Panc1 (cell line): ENCODE measurements at places on chromosomes 7 and 10.

DNA sequence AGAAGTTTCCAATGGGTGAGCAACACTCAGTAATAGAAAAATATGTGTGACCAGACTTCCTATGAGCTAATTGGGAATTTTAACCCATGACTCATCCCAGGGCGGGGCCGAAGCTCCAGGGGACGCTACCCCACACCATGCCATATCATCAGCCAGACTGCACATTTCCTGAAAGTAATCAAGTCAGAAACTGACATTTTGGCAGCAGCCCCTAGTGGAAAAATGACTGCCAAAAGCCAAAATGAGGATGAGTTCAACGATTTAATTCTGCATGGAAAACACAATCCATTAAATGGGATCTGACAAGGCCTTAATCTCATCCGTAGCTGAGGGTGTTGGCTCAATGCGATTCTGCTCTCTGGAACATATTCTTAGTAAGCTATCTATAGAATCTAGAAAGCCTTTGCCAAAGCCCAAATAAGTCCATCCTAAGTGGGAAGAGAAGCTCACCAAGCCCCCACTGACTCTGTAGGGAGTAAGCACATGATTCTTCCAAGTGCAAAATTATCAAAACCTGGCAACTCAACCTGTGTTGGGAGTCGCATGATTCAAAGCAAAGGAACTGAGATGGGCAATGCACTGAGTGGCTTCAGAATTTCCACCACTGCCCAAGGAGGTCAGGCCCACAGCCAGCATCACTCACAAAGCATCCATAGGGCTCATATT lies 93.1 kb upstream of the PDE1C start:
- H3K36me3 ChIP-seq = no peaks in the 10 kb centered on the region
- no peak overlapping the region for H3K27ac ChIP-seq
- no peak for DNase-seq
- H3K4me1 ChIP-seq = no peaks in the 10 kb centered on the region
- no peaks in the 10 kb centered on the region for H3K27me3 ChIP-seq
- H3K4me3 ChIP-seq = no peak overlapping the region

DNA sequence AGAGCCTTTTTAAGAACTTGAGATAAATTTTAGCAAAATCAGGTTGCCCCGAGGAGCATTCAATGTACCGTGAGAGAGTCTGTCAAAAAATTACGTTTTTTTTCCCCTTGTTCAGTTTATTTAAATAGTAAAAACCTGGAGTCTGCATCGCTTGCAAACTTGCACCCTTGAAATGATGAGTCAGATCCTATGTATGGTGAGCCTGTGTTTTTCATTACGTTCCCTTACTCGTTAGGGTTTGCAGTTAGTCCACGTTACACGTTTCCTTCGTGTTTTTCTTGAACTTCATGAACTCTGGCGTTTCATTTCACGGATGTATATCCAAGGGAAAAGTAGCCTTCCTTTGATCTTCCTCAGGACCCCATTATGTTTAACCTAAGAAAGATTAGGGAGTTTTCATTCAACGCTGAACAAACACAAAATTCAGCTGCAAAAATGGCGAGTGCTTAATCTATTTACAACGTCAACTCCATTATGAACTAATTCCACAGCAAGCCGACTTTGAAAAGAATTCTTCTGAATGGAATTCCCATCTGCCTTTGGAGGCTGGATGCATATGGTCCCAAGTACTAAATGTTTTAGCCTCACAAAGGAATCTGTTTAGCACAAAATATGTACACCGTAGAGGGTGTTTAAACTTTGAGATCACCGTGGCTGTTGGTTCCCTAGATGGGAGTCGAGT lies 182.4 kb downstream of the MYOF start:
- H3K36me3 ChIP-seq = no peaks in the 10 kb centered on the region
- H3K27me3 ChIP-seq = no peaks in the 10 kb centered on the region
- H3K27ac ChIP-seq = no peak overlapping the region
- no peaks in the 10 kb centered on the region for H3K4me1 ChIP-seq
- H3K4me3 ChIP-seq = no peak overlapping the region
- DNase-seq = no peak

DNA sequence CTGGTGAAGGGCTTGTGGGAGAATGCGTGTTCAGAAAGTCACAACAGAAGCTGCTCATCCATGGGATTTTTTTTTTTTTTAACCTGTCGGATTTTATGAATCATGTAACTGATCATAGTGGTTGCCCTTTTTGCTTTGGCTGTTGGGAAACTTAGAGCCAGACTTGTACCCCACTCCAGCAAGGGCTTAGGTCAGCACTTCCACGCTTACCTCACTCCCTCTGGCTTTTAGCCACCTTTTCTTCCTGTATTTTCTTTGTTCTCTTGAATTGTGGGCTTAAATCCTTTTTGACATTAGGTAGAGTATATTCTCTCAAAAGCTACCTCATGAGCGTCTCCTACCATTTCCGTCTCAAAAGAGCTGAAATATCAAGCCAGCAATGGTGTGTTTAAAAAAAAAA lies 113.6 kb upstream of the BTBD16 start:
- no peak for DNase-seq
- no peaks in the 10 kb centered on the region for H3K36me3 ChIP-seq
- H3K27ac ChIP-seq = no peak overlapping the region

DNA sequence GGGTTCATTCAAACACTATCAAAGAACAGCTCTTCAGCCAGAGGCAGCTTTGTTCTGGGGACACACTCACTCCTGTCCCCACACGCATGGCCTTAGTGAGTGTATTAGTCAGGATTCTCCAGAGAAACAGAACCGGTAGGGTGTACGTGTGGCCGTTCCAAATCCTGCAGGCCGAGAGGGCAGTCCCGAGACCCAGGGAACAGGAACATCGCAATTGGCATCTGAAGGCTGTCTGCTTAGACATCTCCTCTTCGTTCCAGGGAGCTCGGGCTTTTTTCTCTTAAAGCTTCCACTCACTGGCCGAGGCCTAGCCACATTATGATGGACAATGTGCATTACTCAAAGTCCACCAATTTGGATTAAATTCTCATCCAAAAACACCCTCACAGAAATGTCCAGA lies 523.3 kb downstream of the GLRX3 start:
- DNase-seq = no peak
- no peak overlapping the region for H3K27ac ChIP-seq
- no peaks in the 10 kb centered on the region for H3K36me3 ChIP-seq
- H3K27me3 ChIP-seq = no peaks in the 10 kb centered on the region
- H3K4me3 ChIP-seq = no peak overlapping the region

- DNase-seq = no peak
- H3K36me3 ChIP-seq = no peaks in the 10 kb centered on the region
- H3K27me3 ChIP-seq = peaks cover 6% of the 10 kb centered on the region; the same call in 1 of the 2 replicates
Measured at GRCh38 chr10:91137011-91137643, 83.3 kb upstream of the PCGF5 start.

GRCh38 chr10:35165136-35165535 lies 38.5 kb downstream of the CREM start:
- H3K27ac ChIP-seq = no peak overlapping the region
- no peaks in the 10 kb centered on the region for H3K4me1 ChIP-seq
- H3K27me3 ChIP-seq = no peaks in the 10 kb centered on the region
- no peaks in the 10 kb centered on the region for H3K36me3 ChIP-seq

DNA sequence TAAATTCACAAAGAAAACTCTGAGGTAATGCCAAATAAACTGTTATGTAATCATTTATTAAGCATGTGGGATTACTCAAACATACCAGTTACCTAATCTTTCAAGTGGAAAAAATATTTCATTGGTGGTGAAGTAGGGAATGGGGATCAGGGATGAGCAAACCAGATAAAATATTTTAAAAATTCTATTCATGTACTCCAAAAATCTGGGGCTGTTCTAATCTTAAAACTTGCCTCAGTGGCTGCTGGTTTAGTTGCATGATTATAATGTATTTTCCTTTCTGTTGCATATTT lies 19.5 kb downstream of the LMOD2 start:
- H3K4me3 ChIP-seq = no peak overlapping the region
- no peaks in the 10 kb centered on the region; the same call in 1 of the 2 replicates for H3K36me3 ChIP-seq
- no peak overlapping the region for H3K27ac ChIP-seq
- no peaks in the 10 kb centered on the region for H3K4me1 ChIP-seq
- DNase-seq = no peak
- no peaks in the 10 kb centered on the region for H3K27me3 ChIP-seq

GRCh38 chr7:18844735-18845134 lies 272.7 kb downstream of the TWIST1 start:
- H3K27ac ChIP-seq = no peak overlapping the region
- no peak overlapping the region for H3K4me3 ChIP-seq
- H3K27me3 ChIP-seq = no peaks in the 10 kb centered on the region

- no peaks in the 10 kb centered on the region for H3K36me3 ChIP-seq
- H3K4me1 ChIP-seq = peaks cover 33% of the 10 kb centered on the region
Measured at GRCh38 chr10:95305606-95306317, 15.0 kb upstream of the PDLIM1 start.

GRCh38 chr10:52637592-52637991 lies 135.0 kb downstream of the MBL2 start:
- no peaks in the 10 kb centered on the region for H3K27me3 ChIP-seq
- no peak overlapping the region for H3K4me3 ChIP-seq
- no peaks in the 10 kb centered on the region for H3K4me1 ChIP-seq
- no peak for DNase-seq

- no peaks in the 10 kb centered on the region for H3K36me3 ChIP-seq
- no peak overlapping the region for H3K27ac ChIP-seq
- no peaks in the 10 kb centered on the region for H3K4me1 ChIP-seq
- H3K27me3 ChIP-seq = peaks cover 40% of the 10 kb centered on the region
Measured at GRCh38 chr10:79910344-79910743, 38.6 kb downstream of the SFTPD start.

DNA sequence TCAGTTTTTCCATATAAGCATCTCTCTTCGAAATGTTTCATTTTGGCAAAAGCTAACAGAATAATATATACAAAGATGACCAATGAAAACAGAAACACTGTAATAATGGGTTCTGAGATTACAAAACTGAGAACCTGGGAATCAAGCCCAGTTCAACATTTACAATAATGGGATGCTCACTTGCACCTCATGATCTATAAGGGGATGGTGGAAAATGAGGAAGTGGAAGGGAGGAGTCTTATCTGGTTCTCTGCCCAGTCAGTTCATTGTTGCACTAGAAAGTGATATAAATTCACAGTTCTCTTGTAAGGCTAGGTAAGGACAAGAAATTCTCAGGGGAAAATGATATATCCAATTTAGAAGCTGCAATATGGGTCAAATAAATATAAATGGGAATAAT lies 31.7 kb upstream of the RHOBTB1 start:
- H3K36me3 ChIP-seq = no peaks in the 10 kb centered on the region
- no peak overlapping the region for H3K27ac ChIP-seq
- no peaks in the 10 kb centered on the region for H3K4me1 ChIP-seq

DNA sequence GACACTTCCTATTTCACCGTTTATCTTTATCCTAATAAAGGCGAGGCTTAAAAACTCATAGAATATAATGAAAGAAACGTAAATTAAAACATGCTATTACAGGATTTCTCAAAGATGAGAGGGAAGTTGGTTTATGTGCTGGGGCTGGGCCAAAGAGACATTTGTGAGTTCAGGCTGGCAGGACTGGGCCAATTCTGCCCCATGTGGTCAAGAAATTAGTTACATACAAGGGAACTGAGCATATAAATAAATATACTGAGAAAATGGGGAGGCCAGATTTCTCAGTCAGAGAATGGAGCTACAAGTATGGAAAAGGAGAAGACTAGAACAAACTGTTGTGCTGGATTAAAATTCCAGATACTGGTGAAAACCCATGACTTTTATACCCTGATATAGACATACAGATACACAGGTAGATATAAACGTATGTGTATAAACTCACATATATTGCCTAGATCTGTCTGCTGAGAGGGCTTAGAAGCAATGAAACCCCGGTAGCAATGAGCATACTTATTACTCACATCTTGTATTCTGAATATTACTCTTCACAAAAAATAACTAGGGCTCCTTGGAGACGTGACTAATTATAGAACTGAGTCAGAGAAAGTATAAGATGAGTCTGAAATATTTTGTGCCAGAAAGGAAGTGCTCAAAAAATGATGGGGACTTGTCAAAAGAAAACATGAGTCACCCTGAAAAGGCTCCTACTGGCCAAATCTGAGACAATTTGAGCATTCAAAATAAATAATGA lies 155.7 kb upstream of the FGFR2 start:
- H3K4me1 ChIP-seq = no peaks in the 10 kb centered on the region
- no peak overlapping the region for H3K27ac ChIP-seq
- peak; percentile 53 for DNase-seq
- no peak overlapping the region for H3K4me3 ChIP-seq
- H3K36me3 ChIP-seq = no peaks in the 10 kb centered on the region
- no peaks in the 10 kb centered on the region for H3K27me3 ChIP-seq

DNA sequence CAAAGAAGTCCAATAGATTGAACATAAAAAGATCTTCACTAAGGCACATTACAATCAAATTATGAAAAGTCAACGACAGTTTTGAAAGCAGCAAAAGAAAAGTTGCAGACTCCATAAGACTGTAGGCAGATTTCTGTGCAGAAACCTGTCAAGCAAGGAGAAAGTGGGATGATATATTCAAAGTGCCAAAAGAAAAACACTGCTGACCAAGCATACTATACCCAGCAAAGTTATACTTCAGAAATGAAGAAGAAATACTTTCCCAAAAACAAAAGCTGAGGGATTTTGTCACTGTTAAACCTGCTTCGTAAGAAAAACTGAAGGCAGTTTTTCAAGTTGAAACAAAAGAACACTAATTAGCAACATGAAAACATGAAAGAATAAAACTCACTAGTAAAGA lies 145.5 kb downstream of the ZEB1 start:
- no peaks in the 10 kb centered on the region for H3K4me1 ChIP-seq
- H3K27me3 ChIP-seq = no peaks in the 10 kb centered on the region
- no peaks in the 10 kb centered on the region for H3K36me3 ChIP-seq
- no peak overlapping the region for H3K27ac ChIP-seq

GRCh38 chr7:132771301-132771730 lies 195.0 kb upstream of the PLXNA4 start:
- H3K27me3 ChIP-seq = no peaks in the 10 kb centered on the region
- no peak for DNase-seq
- no peaks in the 10 kb centered on the region for H3K36me3 ChIP-seq
- H3K27ac ChIP-seq = no peak overlapping the region
- H3K4me3 ChIP-seq = no peak overlapping the region
- no peaks in the 10 kb centered on the region for H3K4me1 ChIP-seq

DNA sequence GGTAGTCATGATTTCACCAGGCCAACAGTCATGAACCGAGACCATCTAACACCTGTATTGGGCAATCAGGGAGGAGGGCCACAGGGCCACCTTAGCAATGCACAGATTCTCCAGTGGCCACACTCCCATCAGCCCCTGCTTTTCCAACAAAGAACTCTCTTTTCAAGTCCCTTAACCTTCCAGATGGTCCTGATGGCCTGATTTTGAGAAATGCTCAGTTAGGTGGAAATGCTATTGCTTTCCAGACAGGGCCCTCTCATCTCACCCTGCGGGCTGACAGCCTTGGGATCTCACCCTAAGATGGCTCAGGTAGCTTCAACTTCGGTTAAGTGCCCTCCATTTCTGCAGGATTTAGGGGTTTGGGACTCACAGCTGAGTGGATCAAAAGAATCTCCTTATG lies 131.9 kb upstream of the PRR15 start:
- H3K4me3 ChIP-seq = no peak overlapping the region
- H3K4me1 ChIP-seq = no peaks in the 10 kb centered on the region
- no peak overlapping the region for H3K27ac ChIP-seq

GRCh38 chr7:106915873-106916272 lies 50.8 kb downstream of the PIK3CG start:
- H3K36me3 ChIP-seq = no peaks in the 10 kb centered on the region
- no peak overlapping the region for H3K4me3 ChIP-seq
- H3K27ac ChIP-seq = no peak overlapping the region
- no peak for DNase-seq
- H3K4me1 ChIP-seq = no peaks in the 10 kb centered on the region
- no peaks in the 10 kb centered on the region for H3K27me3 ChIP-seq

- H3K36me3 ChIP-seq = no peaks in the 10 kb centered on the region; the same call in 1 of the 2 replicates
- peaks cover 3% of the 10 kb centered on the region; the same call in 1 of the 2 replicates for H3K4me1 ChIP-seq
- no peak overlapping the region for H3K4me3 ChIP-seq
- H3K27ac ChIP-seq = peak overlapping the region; percentile 15; the same call in 1 of the 2 replicates
- peak; percentile 33 for DNase-seq
Measured at GRCh38 chr7:92461027-92462003, 14.0 kb downstream of the GATAD1 start.
